Stimulated activated CD4-positive, alpha-beta T cell treated with anti-CD3 and anti-CD28 coated beads, Interleukin-2, amount 100 ng/mL, for 48 hours (primary cell): ENCODE measurements at places on chromosomes 7 and 10.

GRCh38 chr7:1351881-1352625, 107.2 kb downstream of the MICALL2 start:
- DNase-seq = no peak

GRCh38 chr7:154578336-154578735, 424.6 kb downstream of the PAXIP1 start:
- DNase-seq = no peak

GRCh38 chr10:132609211-132609610, 71.6 kb downstream of the INPP5A start:
- DNase-seq = no peak

DNA sequence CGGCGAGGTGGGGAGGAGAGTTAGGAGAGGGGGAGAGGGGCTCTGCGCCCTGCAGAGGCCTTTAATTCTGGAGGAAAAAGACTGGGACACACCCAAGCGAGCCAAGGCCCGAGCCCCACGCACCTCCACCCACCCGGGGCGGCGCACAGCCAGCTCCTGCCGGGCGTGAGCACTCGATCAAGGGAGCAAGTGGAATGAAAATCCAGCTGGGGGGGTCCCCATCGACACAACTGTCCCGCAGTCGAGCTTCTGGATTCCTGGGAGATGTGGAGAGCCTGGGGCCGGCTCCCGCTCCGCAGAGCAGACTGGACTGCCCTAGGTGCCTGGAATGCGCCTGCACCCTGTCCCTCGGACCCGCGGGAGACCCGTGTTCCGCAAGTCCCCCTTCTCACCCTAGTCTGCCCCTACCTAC, 7.4 kb upstream of the EN2 start:
- no peak for DNase-seq

GRCh38 chr10:124012991-124013390, 80.4 kb downstream of the CHST15 start:
- no peak for DNase-seq

DNA sequence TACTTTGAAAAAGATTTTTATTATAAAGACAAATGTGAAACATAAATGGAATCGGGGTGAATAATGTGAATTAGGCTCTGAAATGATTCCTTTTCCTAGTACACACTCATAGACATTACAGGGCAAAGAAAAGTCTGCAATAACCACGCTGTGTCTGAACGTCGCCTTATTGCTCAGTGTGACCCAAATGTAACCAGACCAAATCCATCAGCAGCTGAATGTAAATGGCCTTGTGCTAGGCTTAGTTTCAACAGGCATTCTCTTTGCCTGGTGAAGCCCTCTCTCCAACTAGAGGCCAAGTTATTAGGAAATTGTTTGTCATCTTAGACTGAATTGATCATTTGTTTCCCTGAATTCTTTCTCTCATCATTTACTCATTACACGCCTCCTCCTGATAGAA, 225.5 kb downstream of the CHCHD3 start:
- DNase-seq = no peak

DNA sequence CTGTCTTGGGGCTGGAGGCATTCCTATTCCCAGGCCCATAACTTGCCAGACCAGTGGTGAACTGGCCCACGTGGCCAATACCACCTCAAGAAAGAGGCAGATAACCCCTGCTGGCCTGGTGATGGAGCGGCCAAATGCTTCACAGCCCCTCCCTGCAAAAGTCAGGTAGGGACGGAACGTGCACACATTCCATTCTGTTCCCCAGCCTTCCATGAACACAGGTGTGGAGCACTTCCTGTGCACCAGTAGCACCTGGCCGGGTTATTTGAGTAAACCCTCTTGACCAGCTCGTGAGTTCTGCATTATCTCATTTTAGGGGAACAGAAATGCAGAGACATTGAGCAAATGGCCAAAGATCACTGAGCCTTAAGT, 134.4 kb downstream of the SH3PXD2A start:
- no peak for DNase-seq

DNA sequence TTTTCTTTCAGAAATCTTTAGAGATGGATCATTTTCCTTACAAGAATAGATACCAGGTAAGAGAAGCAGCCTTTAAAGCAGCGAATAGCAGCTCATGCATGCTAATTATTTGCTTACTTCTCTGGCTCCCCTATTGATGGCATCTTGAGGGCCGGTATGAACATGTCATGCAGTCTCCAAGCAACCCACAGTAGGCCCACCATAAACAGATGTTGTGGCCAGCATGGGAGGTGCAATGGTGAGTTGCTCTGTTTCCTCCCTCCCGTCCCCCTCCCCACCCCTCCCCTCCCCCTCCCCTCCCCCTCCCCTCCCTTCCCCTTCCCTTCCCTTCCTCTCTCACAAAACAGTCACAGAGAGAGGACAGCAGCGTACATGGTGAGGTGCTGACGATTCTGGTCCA, 9.7 kb upstream of the ZNF273 start:
- DNase-seq = no peak

DNA sequence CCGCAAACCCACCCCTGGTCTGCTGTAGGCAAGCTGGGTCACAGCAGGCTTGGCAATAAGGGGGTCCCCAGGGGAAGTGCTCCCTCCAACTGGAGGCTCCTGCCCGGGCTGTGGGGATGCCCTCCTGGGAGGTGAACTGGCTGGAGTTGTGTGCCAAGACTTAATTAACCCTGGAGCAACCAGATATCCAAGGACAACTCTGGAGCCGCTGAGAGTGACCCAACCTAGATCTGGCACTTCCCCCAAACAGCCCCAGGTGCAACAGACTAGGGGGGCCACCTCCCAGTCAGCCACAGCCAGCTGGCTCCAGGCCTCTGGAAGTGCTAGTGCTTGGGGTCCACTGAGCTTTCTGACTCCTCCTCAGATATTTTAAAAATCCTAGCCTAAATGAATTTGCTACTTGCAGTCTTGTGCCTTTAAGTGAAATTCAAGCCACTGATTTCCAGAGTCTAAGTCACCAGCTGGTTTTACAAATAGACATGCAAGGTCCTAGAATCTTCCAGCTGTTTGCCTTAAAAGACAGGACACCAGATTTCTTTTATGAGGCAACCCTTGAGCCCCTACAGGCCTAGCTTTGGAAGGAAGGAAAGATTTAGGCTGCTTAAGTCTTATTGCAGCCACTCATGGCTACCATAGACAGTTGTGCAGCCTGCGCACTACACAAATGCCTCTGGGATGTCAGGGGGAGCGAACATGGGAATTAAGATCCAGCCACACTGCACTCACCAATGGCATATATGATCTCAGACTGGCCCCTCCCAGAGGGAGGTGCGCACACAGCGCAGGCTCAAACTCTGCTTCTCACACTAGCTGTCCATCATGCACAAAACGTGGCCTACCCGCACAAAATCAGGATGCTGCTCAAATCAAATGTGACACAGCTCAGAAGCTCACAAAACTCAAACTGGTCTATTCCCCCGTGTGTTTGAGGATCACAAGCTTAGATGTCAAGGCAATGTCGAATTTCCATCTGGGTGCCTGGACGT, 42.6 kb upstream of the MYL10 start:
- no peak for DNase-seq

DNA sequence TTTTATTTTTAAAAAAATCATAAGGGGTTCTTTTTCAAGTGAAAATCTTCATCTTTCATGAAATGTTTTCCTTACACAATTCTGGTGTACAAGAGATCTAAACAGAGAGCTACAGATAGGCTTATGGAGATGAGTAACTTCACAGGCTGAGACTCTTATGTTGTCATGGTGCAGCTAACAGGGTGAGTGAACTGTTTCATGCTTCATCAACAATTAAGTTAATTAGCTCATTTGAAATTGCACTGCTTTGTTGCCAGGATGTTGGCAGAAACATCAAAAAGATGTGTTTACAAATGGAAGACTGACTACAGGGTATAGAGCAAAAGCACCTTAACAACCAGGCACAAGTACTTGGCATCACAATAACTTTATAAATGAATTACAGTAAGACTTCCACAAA, 230.8 kb downstream of the FOXP2 start:
- no peak for DNase-seq

- DNase-seq = no peak
Observed at GRCh38 chr7:88200789-88201188, 19.0 kb downstream of the SRI start.

- no peak for DNase-seq
Observed at GRCh38 chr10:106500041-106500924, 664.2 kb downstream of the SORCS1 start.

GRCh38 chr7:17374157-17374556, 75.7 kb downstream of the AHR start:
- no peak for DNase-seq

DNA sequence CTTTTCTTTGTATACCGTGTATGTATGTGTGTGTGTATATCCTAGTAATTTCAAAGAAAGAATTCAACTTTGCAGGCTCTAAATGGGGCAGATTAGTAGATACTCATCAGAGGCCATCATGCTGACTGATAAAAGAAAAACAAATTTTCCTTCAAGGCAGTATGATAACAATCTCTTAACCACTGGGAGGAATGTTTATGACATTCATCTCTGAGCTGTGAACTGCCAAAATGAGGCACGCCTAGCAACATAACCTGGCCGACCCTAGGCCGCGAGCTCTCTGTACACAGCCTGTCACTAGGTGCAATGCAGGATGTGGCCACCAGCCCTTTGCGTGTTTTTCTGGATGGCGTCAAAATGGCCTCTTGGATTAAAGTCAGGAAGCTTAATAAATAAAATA, 343.7 kb upstream of the GALNT17 start:
- peak; percentile 13 for DNase-seq

- no peak for DNase-seq
Observed at GRCh38 chr10:126659750-126660149, 10.7 kb downstream of the C10orf90 start.

DNA sequence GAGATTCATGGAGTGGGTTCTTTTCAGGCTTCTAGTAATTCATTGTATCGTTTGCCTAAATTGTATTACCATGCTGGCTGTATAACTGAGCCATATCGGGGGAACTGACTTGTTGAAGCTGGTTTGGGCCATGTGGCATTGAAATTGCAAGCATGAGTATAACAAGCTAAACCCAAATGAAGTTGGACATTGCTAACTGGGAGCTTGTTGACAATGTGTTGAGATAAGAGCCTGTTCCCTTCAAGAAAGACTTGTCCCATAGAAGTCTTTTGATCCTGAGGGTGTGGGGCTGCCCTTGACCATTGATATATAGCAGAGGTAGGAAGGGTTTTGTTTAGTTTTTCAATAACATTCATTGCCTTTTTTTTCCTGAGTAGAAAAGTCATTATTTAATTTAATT, 156.0 kb downstream of the VTI1A start:
- DNase-seq = no peak

GRCh38 chr10:85934586-85934985, 432.0 kb downstream of the GRID1 start:
- no peak for DNase-seq

DNA sequence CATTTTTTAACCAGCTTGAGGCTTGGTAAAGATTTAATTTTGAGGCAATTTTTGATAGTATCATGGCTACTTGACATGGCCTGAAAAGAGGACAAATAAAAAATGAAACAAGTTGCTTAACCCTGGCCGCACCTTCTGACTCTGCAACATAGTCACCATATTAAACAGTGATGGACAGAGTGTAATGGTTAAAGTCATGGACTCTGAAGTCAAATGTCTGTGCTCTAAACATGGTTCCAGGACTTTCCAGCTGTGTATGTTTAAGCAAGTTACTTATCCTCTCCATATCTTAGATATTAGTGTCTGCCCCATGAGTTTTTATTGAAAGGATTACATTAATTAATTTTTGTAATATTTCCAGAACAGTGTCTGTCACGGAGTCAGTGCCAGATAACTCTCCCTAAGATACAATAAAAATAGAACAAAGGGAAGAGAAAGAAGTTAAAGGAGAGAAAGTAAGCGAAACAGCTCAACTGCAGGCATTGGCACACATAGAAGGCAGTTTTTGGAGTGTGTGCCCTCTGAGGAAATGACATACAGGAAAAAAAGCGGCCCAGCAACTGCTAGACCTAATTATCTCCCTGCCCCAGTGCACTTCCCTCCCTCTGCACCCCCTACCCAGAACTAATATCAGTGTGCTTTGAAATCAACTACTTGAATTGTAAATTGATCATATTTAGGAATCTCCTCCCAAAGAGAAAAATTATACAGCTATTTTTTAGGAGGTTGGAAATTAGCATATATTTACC, 65.3 kb downstream of the MACC1 start:
- no peak for DNase-seq

DNA sequence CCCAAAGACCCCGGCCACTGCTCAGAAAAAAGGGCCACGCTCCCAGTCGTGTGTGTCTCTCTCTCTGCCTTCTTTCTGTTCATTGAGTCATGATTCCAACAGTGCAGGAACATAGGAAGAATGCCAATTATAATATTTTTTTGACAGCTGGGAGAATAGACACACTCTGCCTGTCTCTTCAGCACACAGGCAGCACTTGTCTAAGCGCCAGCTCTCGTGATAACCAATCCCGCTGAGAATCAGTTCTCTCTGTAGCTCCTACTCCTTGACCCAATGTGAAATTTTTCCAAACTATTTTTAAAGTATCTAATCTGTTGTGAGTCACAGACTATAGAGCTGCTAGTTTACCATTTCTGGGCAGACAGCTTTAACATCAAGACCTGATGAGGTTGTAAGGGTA, 145.7 kb upstream of the RHEB start:
- DNase-seq = no peak

GRCh38 chr10:23525406-23525805, 86.5 kb downstream of the OTUD1 start:
- no peak for DNase-seq

- DNase-seq = no peak
Observed at GRCh38 chr7:76342222-76342621, 16.6 kb downstream of the YWHAG start.

- DNase-seq = no peak
Observed at GRCh38 chr7:47249361-47249760, 332.6 kb downstream of the TNS3 start.

DNA sequence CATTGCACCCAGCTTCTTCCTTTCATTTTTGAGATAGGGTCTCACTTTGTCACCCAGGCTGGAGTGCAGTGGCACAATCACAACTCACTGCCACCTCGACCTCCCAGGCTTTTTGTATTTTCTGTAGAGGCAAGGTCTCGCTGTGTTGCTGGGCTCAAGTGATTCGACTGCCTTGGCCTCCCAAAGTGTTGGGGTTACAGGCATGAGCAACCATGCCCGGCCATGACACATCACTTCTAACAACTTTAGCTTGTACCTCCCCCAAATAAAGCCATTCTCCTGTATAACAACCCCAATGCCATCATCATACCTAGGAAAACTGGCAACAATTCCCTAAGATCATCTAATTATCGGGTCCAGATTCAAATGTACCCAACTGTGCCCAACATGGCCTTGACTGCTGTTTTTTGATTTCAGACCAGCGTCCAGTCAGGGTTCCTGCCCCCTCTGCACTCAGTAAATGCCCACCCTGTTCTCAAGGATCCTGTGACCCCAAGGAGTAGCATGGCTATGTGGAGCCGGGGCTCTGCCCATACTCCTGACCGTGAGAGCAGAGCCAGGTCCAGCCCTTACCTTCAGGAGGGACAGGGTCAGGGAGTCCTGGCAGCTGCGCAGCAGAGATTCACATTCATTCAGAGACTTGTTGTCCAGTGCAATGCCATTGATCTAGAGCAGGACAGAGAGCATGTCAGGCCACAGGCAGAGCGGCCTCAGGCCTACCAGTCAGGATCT, 102.6 kb downstream of the DLG5 start:
- no peak for DNase-seq

- no peak for DNase-seq
Observed at GRCh38 chr7:93156884-93157283, 8.7 kb upstream of the SAMD9L start.

- no peak for DNase-seq
Observed at GRCh38 chr10:119112056-119112455, 8.1 kb downstream of the DENND10 start.
